Mucosa of gallbladder (tissue), 1 donor: ENCODE measurements at places on chromosomes 16 and 17.
A peak's percentile ranks its signal among the peaks of the same experiment; 100 is the strongest.

- DNase-seq, result no peak
Observed at GRCh38 chr17:31452101-31452500, 60.6 kb downstream of the RAB11FIP4 start.

DNA sequence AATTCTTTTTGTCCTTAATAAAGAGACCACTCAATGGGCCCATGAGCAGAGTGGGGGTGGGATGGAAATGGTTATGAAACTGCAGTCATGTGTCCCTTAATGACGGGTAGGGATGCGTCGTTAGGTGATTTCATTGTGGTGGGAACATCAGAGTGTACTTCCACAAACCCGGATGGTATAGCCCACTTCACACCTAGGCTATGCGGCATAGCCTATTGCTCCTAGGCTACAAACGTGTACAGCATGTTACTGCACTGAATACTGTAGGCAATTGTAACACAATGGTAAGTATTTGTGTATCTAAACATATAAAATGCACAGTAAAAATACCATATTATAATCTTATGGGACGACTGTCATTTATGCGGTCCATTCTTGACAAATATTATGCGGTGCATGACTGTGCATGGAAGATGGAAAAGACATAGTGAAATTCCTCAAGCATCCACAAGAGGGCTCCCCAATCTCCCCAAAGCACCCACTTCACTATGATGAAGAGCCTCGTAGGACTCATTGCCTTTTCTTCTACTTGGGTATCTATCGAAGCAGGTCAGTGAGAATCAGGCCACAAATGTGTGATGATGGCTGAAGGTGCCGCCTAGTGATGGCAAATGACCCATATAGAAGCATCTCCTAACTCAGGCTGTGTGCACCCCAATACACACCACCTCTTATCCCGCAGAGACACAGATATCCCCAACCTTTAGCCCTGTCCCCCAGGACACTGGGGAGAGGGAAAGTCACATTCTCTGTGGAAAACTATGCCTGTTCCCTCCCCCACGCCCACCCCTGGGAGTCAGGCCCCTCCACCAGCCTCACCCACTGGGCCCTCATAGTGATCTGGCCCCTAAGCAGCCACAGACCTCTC lies 43.5 kb downstream of the TBX21 start:
- DNase-seq, result no peak

- no peak for DNase-seq
Observed at GRCh38 chr17:21602176-21602575, 90.1 kb upstream of the KCNJ18 start.

DNA sequence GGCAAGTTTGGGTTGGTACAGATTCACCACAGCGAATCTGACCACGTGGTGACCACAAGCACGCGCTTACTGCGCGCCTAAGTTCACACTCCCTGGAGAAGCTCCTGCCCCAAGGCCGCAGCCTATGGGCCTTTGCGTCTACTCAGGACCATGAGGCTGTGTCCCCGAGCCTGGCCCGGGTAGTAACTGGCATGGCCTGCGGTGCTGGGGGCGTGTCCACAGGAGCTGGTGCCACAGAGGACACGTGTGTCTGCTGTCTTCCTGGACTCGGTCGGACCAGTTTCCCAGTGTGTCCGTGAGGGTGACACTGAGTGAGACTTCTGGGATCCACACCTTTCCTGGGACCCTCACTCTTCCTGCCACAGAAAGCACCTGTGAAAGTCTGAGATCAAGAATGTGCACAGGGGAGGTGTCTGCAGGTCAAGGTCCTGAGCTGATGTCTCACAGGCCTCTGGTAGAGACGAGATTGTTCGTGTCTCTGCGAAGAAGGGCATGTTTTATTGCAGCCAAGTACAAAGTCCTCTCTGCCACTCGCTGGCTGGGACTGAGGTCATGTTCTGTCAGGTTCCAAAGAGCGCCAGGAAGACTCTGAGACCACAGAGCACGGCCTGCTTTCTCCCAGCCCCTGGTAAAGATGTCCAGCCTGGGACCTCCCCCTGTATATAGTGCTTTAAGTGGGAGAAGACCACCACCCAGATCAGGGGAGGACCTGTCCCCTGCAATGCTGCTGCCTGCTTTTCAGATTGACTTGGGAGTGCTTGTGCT lies 25.2 kb upstream of the CAPN15 start:
- peak; percentile 76 for DNase-seq

DNA sequence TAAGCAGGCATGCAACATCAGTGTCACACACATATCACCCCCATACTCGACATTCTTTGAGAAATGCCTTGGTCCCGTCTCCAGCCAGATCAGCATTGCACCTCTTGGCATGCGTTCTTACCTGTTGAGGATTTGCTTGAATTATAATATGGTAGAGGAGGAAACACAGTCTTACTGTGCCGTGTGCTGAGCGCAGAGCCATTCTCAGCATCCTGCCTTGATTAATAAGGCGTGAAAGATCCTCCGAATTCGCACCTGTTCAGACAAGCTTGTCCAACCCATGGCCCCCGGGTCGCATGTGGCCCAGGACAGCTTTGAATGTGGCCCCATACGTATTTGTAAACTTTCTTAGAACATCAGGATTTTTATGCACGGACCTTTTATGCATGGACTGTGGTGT lies 408.1 kb downstream of the WWOX start:
- no peak for DNase-seq

- no peak for DNase-seq
Observed at GRCh38 chr16:67158637-67159600, 790 bp downstream of the TRADD start.

DNA sequence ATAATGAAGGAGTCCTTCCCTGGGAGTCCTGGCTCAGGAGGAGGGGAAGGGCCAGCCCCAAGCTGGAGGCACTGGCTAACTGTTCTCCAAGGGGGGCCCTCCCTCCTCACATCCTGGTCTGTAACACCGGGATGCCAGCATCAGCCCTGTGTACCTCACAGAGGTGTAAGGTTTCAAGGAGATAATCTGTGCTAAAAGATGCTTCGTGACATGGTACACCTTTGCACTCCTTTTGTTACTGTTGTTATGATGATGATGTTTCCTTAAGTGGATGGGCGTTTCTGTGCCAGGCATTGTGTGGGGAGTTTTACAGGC lies 236.7 kb upstream of the TNRC6C start:
- no peak for DNase-seq

GRCh38 chr17:81834831-81835267 lies at the start of gene PPP1R27:
PPP1R27 (minus strand) TSS chr17:81835050; CDS start chr17:81834953, 97 bp downstream.
- no peak for DNase-seq

DNA sequence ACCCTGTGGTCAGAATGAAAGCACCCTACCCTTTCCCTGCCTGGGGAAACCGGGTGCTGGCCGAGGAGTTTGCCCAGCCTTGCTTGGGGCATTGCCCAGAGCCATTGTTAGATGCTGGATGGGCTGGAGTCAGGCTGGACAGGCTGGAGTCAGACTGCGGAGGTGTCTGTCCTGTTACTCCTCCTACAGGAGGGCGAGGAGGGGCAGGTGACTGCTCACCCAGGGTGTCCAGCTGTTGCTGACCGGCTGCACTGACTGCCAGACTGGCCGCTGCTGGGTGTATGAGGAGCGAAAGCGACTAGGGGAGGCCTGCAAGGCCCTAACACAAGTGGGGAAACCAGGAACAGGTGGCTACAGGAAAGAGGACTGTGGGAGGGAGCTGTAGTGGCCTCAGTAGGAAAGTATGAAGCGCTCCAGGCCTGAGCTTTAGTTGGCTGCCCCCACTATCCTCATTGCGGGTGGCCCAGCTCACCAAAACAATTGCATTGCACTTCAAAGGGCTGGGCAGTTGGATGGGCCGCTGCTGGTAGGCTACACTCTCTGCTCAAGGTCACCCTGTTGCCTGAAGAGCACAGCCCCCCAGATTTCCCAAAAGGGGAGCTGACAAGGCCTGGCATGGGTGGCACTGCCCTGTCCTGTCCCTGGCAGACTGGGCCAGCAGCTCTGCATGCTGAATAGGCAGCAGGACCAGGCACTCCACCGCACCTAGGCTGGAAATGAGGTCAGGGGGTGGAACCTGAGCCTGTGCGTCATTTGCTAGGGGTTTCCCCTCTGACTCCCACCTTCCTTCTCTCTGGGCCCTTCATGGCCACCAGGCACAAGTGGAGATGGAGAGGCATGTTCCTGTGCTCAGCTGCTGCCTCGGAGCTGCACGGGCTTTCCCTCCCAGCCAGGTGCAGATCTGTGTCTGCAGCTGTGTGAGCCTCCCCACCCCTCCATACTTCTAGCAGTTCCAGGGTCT lies 18.4 kb downstream of the LDHD start:
- DNase-seq, result no peak

GRCh38 chr16:89122322-89122851 lies 28.7 kb downstream of the ACSF3 start:
- DNase-seq, result no peak

DNA sequence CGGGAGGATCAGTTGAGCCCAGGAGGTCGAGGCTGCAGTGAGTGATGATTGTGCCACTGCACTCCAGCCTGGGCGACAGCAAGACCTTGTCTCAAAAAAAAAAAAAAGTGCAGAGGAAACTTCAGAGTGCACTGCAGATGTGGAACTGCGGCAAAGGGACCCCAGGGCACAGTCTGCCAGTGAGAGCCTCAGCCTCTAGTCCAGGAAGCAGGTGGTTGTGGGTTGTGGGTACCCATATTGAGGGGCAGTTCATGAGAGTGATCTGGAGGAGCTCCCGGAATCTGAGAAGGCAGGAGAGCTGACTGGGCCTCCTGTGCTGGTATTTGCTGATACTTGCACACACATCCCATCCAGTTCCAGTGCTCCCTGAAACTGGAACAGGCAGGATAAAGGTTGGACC lies 13.1 kb downstream of the FOXN1 start:
- no peak for DNase-seq

DNA sequence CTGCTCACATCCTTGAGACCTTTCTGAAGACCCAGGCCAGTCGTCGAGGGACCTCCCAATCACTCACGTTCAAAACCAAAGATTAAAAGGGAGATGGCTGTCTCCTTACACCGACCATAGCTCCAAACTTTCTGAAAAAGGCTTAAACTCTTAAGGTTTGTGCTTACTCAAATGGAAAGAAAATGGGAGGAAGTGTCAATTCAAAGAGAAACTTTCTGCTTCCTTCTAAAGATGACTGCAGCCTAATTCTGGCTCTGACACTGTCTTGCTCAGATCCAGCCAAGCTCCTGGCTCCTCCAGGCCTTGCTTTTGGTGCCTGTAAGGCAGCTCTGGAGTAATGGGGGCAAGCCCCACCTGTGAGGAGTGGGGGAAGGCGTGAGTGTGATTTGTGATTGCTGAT lies 54.9 kb upstream of the WSB1 start:
- no peak for DNase-seq

DNA sequence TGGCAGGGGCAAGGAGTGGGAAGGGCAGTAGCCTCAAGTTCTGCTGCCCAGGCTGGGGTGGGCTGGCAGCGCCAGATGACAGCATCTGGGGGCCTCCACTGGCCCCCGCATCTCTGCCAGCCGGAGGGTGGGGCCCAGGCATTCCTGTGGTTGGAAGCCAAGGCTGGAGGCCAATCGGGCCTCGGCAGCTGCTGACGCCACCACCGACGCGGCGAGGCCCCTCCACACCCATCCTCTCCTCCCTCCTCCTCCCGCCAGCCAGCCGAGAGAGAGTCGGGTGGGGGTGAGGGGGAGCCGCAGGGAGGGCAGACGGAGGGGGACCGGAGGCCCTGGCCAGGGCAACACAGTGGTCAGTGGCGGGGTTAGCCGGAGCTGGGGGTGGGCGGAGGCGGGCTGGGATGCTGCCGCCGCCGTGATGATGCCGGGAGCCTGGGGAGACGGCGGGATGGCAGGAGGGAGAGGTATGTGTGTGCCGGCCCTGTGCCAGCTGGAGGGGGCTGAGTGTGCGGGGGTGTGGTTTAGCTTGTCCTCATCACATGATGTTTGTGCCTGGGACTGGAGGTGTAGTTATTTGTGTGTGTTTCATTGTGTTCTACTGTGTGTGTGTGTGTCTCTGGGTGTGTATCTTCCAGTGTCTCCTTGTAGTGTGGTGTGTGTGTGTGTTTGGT lies 36.6 kb downstream of the ARHGAP23 start:
- DNase-seq, result peak; percentile 78

DNA sequence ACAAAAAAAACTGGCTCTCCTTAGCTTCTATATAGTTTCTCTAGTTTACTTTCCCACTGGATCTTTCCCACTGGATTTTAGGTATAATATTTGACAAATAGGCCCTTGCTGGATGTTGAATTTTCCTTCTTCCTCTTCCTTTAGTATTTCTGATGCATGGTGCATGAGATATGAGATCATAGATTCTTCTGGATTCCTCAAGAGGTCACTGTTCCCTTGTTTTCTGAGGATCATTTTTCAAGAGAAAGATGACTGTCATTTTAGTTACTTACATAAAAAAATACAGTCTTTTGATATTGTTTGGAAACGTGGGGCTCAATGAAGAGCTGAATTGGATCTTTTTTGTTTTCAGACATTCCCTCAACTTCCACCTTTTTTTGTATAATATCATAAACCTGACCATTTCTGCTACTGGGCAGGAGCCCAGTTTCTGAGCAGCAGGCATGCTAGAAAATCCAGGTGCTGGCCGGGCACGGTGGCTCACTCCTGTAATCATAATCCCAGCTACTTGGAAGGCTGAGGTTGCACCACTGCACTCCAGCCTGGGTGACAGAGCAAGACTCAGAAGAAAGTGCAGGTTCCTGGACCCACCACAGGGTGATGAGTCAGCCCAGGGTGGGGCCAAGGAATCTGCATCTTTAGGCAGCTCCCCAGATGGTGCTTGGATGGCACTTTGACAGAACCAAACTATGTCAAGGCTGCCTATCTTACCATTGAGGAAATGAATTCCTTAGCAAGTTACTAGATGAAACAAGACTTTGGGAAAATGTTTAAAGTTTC lies 70.3 kb downstream of the SDR42E1 start:
- no peak for DNase-seq

DNA sequence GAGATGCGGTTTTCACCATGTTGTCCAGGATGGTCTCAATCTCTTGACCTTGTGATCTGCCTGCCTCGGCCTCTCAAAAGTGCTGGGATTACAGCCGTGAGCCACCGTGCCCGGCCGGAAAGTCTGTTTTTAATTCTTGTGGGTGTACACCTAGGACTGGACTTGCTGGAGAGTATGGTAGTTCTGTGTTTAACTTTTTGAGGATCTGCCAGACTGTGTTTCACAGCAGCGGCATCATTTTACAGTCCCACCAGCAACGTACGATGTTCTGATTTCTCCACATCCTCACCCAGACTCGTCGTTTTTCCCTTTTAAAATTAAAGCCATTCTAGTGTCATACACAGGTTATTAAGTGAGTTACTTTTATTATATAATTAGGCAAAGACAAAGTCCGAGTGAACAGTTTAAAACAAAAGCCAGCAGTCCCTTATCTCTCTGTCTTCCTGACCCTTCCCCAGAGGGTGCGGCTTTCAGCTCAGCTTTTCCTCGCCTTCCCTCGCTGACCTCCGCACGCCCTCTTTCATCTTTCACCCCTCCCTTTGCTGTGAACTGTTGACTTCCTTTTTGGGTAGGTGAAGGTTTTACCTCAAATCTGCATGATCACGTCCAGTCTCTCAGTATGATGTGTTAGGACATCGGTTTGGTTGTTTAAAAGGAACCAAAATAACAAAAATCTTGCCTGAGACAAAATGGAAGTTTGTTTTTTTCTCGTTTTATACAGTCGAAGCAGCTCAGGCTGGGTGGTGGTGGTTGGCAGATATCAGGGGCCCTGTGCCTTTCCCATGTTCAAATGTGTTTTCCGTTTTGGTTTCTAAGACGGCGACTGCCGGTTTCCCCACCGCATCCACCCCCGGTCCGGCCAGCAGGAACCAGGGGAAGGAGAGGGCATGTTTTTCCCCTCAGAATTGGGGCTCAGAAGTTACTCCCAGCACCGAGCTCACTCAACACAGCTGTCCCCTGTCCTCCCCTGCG lies 18.0 kb downstream of the FAM234A start:
- DNase-seq, result peak; percentile 26
